ENCODE measurements at places on chromosomes 16 and 17.

GRCh38 chr17:43840814-43841213, 6.2 kb upstream of the CD300LG start:
- no peaks in the 10 kb centered on the region for H3K36me3 ChIP-seq
- no peak overlapping the region for H3K4me3 ChIP-seq
- DNase-seq = no peak
- H3K27ac ChIP-seq = no peak overlapping the region
- no peaks in the 10 kb centered on the region for H3K4me1 ChIP-seq

DNA sequence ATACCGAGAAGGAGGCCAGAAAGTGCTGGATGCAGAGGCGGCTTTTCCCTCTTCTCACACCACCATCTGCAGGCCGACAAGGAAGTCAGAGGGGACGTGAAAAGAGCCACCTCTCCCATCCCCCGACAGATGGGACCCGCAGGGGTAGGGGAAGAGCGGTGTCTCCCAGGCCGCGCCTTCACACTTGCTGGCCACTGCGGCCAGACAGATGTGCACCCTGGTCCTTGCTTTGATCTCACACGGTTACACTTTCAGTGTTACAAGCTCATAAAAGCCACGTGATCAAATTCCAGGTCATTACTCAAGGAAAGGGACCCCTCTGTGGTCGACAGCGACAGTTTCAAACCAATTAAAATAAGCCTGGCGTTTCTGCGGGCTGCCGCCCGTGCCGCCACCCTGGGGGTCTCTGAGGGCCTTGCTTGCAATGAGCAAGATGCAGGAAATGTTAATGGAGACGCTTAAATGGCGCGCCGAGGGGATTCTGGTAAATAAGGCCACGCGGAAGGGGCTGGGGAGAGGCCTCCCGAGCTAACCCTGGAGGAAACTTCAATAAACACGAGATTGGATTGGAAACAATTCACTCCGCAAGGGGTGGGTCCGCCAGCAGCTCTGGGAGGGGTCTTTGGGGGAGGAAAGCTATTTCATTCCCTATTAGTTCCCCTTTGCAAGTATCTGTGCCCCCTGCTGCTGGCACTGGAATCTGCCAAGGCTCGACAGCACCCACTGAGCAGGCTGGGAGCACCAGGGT, 240.9 kb downstream of the ENGASE start:
- no peak overlapping the region for H3K4me3 ChIP-seq
- H3K4me1 ChIP-seq = no peaks in the 10 kb centered on the region
- H3K36me3 ChIP-seq = no peaks in the 10 kb centered on the region
- H3K27me3 ChIP-seq = peaks cover 66% of the 10 kb centered on the region
- H3K27ac ChIP-seq = no peak overlapping the region

- H3K27ac ChIP-seq = peak overlapping the region; percentile 90
- peak overlapping the region; percentile 79 for H3K4me3 ChIP-seq
- H3K27me3 ChIP-seq = peaks cover 32% of the 10 kb centered on the region
- peaks cover 33% of the 10 kb centered on the region for H3K36me3 ChIP-seq
These were observed 45.6 kb downstream of the METRNL start for GRCh38 chr17:83124871-83125514.

- H3K27ac ChIP-seq = peak overlapping the region; percentile 92
- DNase-seq = no peak
- peaks cover 31% of the 10 kb centered on the region for H3K36me3 ChIP-seq
- H3K27me3 ChIP-seq = no peaks in the 10 kb centered on the region
- peak overlapping the region; percentile 89 for H3K4me3 ChIP-seq
These were observed 2.0 kb downstream of the TBC1D10B start for GRCh38 chr16:30368122-30368791.

- no peak overlapping the region for H3K27ac ChIP-seq
- no peaks in the 10 kb centered on the region for H3K36me3 ChIP-seq
- no peak for DNase-seq
- H3K27me3 ChIP-seq = no peaks in the 10 kb centered on the region
- H3K4me3 ChIP-seq = no peak overlapping the region
These were observed 151.0 kb downstream of the IRX3 start for GRCh38 chr16:54135361-54136275.

DNA sequence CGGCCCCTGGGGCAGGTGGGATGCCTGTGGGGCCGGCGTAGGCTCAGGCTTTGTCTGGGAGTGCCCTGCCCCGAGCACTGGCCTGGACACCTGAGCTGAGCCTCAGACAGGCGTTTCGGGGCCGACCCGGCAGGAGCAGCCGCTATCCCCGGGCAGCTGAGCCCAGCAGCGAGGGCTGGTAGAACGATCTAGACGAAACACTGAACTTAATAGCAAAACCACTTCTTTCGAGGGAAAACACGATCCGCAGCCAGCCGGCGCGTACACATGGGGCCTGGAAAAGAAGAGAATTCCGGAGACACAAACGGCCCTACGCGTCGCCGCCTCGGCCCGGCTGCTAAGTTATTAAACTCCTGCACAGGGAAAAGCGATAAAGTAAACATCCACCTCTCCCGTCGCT, 22.0 kb upstream of the SSTR5 start:
- peaks cover 2% of the 10 kb centered on the region for H3K4me1 ChIP-seq
- no peak overlapping the region for H3K4me3 ChIP-seq
- no peak for DNase-seq
- no peaks in the 10 kb centered on the region for H3K27me3 ChIP-seq

DNA sequence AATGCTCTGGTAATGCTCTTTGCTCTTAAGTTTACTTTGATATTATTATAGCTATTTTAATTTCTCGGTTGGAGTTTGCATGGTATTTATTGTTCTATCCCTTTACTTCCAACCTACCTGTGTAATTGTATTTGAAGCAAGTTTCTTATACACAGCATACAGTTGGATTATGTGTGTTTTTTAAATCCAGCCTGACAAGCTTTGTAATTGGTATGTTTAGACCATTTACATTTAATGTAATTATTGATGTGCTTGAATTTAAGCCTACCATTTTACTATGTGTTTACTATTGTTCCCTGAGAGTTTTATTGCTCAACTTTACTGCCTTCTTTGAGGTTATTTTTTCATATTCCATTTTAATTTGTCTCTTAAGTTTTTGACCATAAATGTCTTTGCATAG, 35.7 kb downstream of the ACSF3 start:
- peaks cover 9% of the 10 kb centered on the region for H3K36me3 ChIP-seq
- H3K4me3 ChIP-seq = no peak overlapping the region
- H3K4me1 ChIP-seq = peaks cover 8% of the 10 kb centered on the region
- no peak overlapping the region for H3K27ac ChIP-seq
- no peaks in the 10 kb centered on the region for H3K27me3 ChIP-seq
- DNase-seq = no peak

GRCh38 chr17:47978324-47978723, 7.4 kb downstream of the CDK5RAP3 start:
- H3K27me3 ChIP-seq = no peaks in the 10 kb centered on the region
- H3K27ac ChIP-seq = no peak overlapping the region
- no peak overlapping the region for H3K4me3 ChIP-seq
- peaks cover 18% of the 10 kb centered on the region for H3K4me1 ChIP-seq
- peak; percentile 24 for DNase-seq

- H3K36me3 ChIP-seq = peaks cover 4% of the 10 kb centered on the region
- H3K27ac ChIP-seq = no peak overlapping the region
- H3K4me3 ChIP-seq = no peak overlapping the region
- peaks cover 10% of the 10 kb centered on the region for H3K4me1 ChIP-seq
These were observed 3.5 kb upstream of the TLCD3A start for GRCh38 chr17:728911-729310.

GRCh38 chr17:74379495-74380085, 12.3 kb downstream of the GPR142 start:
- no peak overlapping the region for H3K27ac ChIP-seq
- peaks cover 6% of the 10 kb centered on the region for H3K4me1 ChIP-seq
- peak overlapping the region; percentile 33 for H3K4me3 ChIP-seq

DNA sequence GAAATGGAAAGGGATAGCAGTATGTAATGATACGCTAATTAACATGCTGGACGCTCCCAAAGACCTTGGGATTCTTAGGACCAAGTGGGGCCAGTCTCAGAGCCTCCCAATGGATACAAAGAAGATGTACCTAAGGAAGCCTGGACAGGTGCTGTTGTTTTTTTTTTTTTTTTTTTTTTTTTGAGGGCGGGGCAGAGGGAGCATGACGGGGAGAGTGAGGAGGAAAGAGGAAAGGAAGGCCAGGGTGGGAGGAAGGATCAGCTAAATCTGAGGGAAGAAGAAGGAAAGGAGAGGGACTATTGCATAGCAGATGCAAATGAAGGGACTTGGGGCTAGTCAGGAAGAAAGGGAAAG, 2.5 kb downstream of the VAMP2 start:
- H3K27ac ChIP-seq = no peak overlapping the region
- no peak for DNase-seq
- H3K27me3 ChIP-seq = no peaks in the 10 kb centered on the region
- peak overlapping the region; percentile 86 for H3K4me3 ChIP-seq
- peaks cover 50% of the 10 kb centered on the region for H3K4me1 ChIP-seq
- H3K36me3 ChIP-seq = peaks cover 61% of the 10 kb centered on the region

DNA sequence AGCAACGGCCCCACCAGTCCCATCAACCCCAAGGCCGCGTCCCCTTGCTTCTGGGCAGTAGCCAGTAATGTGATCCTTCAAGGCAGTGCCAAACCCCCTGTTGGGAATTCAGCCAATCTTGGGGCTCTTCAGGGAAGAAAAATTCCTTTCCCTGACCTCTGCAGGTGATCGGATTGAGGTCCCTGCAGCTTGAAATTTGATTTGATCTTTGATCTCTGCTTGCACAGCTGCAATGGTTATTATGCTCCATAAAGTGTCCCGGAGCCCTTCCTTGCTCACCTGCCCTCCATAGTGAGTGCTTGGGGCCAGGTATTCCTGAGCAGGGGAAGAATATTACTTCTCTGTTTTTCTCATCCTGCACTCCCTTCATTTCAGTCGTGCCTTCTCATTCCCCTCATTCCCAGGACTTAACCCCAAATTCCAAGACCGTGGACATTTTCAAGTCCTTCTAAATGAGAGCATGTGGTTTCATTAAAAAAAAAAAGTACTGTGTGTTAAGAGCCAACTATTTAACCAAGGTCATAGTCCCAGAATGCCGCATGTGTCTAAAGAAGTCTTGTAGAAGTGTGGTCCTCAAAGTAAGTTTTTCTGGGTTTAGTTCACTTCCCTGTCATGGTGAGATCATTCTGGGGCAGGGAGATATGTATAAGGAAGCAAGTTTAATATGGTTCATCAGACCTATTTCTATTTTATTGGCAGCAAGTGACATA, 56.3 kb downstream of the SOX9 start:
- DNase-seq = no peak
- H3K27me3 ChIP-seq = peaks cover 5% of the 10 kb centered on the region
- H3K4me1 ChIP-seq = no peaks in the 10 kb centered on the region
- H3K4me3 ChIP-seq = no peak overlapping the region

- DNase-seq = no peak
- no peak overlapping the region for H3K4me3 ChIP-seq
- H3K27ac ChIP-seq = no peak overlapping the region
- H3K27me3 ChIP-seq = no peaks in the 10 kb centered on the region
- no peaks in the 10 kb centered on the region for H3K36me3 ChIP-seq
- no peaks in the 10 kb centered on the region for H3K4me1 ChIP-seq
These were observed 1965.9 kb downstream of the TP53TG3F start for GRCh38 chr16:35425270-35425669.

DNA sequence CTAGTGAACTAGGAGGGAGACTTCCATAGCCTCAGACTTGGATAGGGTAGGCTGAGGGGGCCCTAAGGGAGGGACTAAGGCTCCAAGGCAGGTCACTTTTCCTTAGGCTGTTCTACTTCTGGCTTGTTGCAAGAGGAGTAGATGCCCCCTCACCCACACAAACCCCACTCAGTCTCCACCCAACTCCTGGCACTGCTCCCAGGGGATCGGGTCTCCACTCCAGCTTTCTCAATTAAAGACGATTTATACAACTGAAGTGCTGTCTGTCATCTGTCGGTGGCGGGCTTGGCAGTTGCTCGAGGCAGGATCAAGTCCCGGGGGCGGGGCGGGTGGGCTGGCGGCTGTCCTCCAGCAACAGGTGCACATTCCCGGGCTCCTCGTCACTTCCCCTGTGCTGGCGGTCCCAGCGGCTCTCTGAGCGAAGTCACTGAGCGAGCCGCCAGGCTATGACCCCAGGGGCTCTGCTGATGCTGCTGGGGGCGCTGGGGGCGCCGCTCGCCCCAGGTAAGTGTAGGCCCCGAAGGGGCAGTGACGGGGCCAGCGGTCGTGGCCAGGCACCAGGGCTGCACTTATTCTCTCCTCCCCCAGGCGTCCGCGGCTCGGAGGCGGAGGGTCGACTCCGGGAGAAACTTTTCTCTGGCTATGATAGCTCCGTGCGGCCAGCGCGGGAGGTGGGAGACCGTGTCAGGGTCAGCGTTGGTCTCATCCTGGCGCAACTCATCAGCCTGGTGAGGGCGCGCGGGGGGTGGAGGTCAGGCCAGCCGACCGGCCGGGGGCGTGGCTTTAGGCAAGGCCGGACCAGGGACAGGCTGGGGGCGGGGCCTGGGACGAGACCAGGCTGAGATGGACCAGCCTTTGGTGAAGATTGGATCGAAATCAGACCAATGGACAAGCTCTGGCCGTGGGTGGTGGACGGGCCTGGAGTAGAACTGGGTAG, at the start of gene CHRNB1:
Gene CHRNB1 (plus strand): TSS at position 380 of the 937 bp plus-strand sequence. CDS start 67 bp downstream, at position 447.
- H3K27ac ChIP-seq = no peak within 1 kb of the TSS
- DNase-seq = no peak
- H3K36me3 ChIP-seq = peaks cover 8% of the 10 kb centered on the region
- peaks cover 20% of the 10 kb centered on the region for H3K4me1 ChIP-seq
- peak within 1 kb of the TSS; percentile 63 for H3K4me3 ChIP-seq

GRCh38 chr16:22324787-22325597, 27.8 kb downstream of the POLR3E start:
- H3K4me1 ChIP-seq = peaks cover 9% of the 10 kb centered on the region
- H3K27ac ChIP-seq = peak overlapping the region; percentile 86
- no peak overlapping the region for H3K4me3 ChIP-seq
- H3K27me3 ChIP-seq = no peaks in the 10 kb centered on the region

- H3K27me3 ChIP-seq = peaks cover 30% of the 10 kb centered on the region
- H3K4me1 ChIP-seq = peaks cover 2% of the 10 kb centered on the region
- no peak for DNase-seq
- no peaks in the 10 kb centered on the region for H3K36me3 ChIP-seq
- no peak overlapping the region for H3K4me3 ChIP-seq
- no peak overlapping the region for H3K27ac ChIP-seq
These were observed 57.7 kb downstream of the HSD17B2 start for GRCh38 chr16:82092711-82093110.

- H3K36me3 ChIP-seq = no peaks in the 10 kb centered on the region
- no peak overlapping the region for H3K27ac ChIP-seq
- H3K4me3 ChIP-seq = no peak overlapping the region
- H3K27me3 ChIP-seq = peaks cover 23% of the 10 kb centered on the region
- no peaks in the 10 kb centered on the region for H3K4me1 ChIP-seq
These were observed 577 bp upstream of the HS3ST2 start for GRCh38 chr16:22813223-22813947.

DNA sequence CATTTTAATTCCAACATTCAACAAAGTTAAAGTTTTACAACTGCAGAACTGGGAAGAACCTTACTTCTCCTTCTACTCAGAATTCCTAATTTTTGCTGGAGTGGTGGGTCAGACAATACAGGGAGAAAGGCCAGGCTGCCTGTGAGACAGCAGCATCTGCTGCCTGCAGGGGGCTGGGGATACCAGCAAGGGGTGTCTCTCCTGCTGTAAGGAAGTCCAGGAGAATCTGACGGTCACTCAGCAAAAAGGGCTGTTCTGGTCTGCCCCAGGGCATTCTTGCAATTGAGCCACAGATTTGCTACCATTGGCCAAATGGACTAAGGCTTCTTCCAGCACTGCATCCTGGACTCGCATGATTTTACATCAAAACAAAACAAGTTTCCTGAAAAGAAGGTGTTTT, 426.6 kb upstream of the CDH11 start:
- DNase-seq = no peak
- H3K27me3 ChIP-seq = no peaks in the 10 kb centered on the region
- no peaks in the 10 kb centered on the region for H3K36me3 ChIP-seq
- no peak overlapping the region for H3K4me3 ChIP-seq
- H3K4me1 ChIP-seq = no peaks in the 10 kb centered on the region

Measured in effector memory CD8-positive, alpha-beta T cell (primary cell).